Adrenal gland (tissue), 19 donors: ENCODE measurements at places on chromosomes 2 and 18.

DNA sequence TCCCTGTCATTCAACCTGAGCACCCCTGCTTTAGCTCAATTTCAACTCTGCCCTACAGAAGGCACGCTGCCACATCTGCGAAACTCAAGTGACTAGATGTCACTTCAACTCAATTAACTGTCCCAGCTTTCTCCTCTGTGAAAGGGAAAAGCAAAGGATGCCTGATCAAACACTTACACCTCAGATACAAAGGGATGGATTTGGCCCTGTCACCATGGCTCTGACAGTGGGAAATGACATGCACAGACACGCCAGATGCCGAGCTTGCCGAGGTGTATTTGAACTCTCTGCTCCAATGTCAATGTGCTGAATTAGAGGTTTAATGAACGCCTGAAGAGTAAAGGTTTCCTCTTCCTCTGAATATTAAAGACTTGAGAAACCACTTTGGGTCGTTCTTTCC, 481.1 kb downstream of the CBLN2 start:
- no peak for DNase-seq

GRCh38 chr2:218022851-218023530, 20.2 kb upstream of the TNS1 start:
- peak; percentile 13 for DNase-seq

DNA sequence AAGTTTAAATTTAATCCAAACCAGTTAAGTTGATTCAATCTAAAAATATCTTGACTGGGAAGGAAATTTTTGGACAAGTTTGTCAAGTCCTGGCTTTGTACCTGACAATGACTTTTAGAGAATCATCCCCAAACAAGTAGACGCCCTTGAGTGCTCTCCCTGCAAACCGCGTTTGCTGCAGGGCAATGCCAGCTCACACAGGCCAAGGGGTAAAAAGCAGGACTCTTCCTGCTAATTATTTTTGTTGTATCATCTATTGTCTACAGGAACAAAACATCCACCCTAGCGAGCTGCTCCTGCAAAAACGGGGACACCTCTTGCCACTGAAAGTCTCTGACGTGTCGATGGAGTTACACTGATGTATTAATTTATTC, 10.9 kb downstream of the ID2 start:
- no peak for DNase-seq

DNA sequence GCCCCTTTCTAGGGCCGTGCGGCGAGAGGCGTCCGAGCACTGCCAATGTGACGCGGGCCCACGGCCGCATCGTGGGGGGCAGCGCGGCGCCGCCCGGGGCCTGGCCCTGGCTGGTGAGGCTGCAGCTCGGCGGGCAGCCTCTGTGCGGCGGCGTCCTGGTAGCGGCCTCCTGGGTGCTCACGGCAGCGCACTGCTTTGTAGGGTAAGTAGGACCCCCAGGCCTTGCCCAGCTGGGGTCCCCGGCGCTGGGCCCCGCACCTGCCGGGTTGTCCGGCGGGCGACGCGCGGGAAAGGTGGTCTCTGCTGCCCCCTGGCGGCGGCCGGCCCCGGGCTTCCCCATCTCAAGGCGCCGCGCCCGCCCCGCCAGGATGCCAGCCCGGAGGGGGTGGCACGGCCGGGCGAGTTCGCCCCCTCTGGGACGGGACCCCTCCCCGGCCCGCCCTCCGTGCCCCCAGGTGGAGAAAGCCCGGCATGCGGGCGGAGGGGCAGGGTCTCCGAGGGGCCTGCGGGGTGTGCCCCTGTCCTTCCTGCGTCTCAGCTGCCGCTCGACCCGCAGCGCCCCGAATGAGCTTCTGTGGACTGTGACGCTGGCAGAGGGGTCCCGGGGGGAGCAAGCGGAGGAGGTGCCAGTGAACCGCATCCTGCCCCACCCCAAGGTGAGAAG, 1.9 kb downstream of the PRSS56 start:
- no peak for DNase-seq

DNA sequence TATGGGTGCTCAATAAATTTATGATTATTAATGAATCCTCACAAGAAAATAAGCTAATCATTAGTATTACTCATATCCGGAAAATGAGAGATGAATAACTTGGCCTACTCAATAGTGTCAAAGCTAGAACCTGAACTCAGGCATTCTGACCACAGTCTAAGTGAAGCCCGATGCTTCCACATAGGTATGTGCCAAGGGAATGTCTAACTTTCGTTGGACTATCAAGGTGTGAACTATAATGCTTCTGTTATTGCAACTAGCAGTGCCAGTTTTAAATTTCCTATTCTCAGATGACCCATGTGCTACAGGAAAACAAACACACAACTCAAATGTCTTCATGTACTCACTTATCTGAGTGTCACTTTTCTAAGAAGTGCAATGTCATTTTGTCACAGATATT, 1.8 kb downstream of the BARD1 start:
- DNase-seq = no peak

DNA sequence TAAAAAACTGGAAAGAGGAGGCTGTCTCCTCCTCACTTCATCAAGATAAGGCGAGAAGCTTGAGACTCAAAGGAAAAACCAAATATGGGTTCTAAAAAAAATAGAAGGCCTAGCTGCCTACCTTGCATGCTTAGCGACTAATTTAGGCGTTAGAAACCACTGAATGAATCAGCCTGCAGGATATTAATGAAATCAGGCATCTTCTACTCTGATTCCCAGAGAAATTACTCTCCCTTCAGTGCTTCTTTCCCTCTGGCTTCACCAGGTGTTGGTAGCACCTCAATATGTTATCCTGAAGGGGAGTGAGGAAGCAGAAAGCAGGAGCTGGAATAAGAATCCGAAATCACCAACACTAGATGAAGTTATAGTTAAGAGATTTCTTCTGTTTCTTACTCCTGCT, 749.8 kb upstream of the NRXN1 start:
- DNase-seq = no peak

GRCh38 chr2:97734061-97735051, 21.0 kb downstream of the ZAP70 start:
- DNase-seq = no peak

DNA sequence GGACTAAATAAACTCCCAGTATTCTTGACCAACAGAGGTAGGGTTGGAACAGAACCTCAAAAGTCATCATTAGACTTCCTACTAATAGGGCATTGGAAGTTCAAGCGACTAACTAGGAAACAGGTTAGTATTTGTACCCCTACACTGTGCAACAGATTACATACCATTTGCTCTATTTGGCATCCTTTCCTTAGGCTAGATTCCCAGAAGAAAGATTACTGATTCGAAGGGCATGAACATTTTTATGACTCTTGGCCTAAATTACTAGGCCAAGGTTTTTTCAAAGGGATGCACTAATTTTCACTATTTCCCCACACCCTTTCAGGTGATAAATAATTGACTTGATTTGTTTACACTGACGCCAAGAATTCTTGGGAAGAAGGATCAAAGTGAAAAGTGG, 104.8 kb upstream of the CYP1B1 start:
- no peak for DNase-seq

DNA sequence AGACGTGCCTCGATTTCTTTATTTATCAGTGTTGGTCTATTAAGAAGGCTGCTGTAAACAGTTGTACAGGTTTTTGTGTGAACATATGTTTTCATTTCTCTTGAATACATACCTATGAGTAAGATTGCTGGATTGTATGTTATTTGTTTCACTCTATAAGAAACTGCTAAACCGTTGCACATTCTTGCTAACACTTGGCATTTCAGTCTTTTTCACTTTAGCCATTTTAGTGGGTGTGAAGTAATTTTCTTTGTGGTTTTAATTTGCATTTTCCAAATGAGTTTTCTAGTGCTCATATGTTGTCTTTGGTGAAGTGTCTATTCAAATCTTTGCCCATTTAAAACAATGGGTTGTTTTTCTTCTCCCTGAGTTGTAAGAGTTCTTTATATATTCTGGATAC, 221.5 kb upstream of the SMAD7 start:
- no peak for DNase-seq

GRCh38 chr2:84482603-84483002, 23.5 kb upstream of the SUCLG1 start:
- DNase-seq = no peak

GRCh38 chr2:13046557-13047165, 329.9 kb downstream of the TRIB2 start:
- no peak for DNase-seq

GRCh38 chr2:15646661-15647060, 55.0 kb downstream of the DDX1 start:
- no peak for DNase-seq

- DNase-seq = no peak
Observed at GRCh38 chr2:154960802-154961583, 262.5 kb downstream of the KCNJ3 start.

- DNase-seq = no peak
Observed at GRCh38 chr2:98164256-98164655, 77.3 kb downstream of the VWA3B start.

- DNase-seq = no peak
Observed at GRCh38 chr2:152534460-152535135, 182.7 kb downstream of the PRPF40A start.

DNA sequence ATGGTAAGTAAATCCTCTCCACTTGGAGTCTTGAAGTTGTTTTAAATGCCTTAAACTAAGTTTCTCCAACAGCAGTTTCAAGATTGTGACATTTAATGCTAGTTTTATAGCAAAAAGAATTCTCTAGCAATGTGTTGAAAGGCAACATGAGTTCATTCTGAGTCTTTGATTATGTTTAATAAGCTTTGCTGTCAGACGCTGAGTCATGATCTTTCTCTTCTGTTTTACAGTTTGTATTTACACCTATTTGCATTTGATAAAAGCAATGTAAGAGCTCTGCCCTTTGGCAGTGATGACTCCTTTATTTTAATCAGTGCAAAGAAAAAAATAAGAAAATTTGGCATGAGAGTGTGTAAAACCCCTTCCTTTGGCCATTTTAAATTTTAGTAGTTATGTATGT, 497.7 kb downstream of the STK39 start:
- DNase-seq = no peak

DNA sequence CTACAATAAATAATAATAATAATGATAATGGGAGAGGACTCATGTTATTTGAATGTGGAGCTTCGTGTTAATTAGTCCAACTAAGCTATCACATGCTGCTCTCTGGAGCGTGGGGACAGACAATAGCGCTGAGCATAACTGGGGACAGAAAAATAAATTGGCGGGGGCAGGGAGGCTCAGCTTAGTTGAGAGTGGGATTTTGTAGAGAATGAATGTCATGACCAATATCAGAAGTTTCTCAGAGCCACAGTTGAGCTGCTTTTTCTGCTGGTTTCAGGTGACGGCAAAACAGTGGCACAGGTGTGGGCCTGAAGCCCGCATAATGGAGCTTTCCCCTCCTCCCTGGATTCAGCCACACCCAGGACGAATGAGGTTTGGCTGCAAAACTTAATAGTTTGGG, 111.1 kb upstream of the CAB39 start:
- no peak for DNase-seq

DNA sequence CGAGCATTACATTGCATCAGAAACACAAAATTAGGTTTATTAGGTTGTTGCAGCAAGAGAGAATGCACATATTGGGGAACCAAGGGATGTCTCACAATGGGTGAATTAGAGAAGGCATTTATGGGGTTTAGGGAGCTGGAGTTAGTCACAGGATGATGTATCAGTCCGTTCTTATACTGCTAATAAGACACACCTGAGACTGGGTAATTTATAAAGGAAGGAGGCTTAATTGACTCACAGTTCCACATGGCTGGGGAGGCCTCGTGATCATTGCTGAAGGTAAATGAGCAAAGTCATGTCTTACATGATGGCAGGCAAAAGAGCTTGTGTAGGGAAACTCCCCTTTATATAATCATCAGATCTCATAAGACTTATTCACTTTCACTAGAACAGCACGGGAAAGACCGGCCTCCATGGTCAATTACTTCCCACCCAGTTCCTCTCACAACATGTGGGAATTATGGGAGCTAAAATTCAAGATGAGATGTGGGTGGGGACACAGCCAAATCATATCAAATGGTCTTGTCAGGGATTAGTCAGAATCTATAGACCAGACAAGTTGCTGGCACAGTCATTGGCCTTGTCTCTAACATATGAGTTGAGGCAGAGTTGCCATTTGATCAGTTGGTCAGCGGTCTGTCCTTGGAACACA, 61.9 kb upstream of the RBMS1 start:
- DNase-seq = no peak

DNA sequence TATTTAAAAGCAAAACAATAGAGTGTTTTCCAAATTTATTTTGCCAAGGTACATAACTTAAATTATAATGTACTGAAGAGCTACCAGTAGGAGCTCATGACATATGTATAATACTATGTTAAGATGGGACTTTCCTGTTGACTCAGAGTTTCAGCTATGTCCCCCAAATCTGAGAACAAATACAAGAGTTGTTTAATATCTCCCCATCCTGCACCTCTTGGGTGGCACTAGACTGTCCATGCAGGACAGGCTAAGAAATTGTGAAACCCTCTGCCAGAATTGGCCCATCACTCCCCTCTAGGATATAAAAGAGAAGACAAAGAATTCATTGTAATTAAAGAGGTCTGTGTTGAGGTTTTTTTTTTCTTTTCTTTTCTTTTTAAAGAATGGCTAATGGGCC, 21.7 kb upstream of the CTAGE1 start:
- no peak for DNase-seq

DNA sequence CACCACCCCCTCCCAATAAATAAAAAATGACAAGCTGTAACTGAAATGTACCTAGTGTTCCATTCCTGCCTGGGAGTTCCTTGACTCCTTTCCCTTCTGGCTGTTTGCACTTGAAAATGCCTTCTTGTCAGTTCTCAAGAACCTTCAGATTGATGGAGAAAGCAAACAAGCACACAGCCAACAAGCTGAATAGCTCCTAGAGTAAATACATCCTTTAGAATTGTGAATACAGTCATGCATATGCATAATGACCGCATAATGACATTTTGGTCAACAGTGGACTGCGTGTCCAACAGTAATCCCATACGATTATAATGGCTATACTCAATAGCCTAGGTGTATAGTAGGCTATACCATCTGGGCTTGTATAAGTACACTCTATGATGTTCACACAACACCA, 97.0 kb downstream of the LYPD6 start:
- no peak for DNase-seq

GRCh38 chr2:7880566-7880965, 801.3 kb upstream of the ID2 start:
- no peak for DNase-seq

GRCh38 chr18:8706791-8707555, 1.6 kb downstream of the MTCL1 start:
- no peak for DNase-seq

DNA sequence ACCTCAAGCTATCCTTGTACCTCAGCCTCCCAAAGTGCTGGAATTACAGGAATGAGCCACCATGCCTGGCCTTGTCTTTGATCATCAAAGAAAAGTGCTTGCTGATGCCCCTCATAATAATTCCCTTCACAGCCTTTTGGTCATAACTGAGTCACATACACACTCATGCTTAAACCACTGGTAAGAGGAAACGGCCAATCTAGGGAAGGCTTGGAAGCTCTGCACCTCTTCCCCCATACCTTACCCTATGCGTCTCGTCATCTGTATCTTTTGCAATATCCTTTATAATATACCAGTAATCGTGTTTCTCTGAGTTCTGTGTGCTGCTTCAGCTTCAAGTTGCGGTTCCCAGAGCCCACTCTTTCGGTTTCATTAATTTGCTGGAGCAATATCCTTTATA, 4.8 kb upstream of the RNF138 start:
- no peak for DNase-seq
